ENCODE measurements at places on chromosomes 13 and 19.

- no peak for DNase-seq
Observed at GRCh38 chr13:105991622-105992277, 543.7 kb downstream of the EFNB2 start.

DNA sequence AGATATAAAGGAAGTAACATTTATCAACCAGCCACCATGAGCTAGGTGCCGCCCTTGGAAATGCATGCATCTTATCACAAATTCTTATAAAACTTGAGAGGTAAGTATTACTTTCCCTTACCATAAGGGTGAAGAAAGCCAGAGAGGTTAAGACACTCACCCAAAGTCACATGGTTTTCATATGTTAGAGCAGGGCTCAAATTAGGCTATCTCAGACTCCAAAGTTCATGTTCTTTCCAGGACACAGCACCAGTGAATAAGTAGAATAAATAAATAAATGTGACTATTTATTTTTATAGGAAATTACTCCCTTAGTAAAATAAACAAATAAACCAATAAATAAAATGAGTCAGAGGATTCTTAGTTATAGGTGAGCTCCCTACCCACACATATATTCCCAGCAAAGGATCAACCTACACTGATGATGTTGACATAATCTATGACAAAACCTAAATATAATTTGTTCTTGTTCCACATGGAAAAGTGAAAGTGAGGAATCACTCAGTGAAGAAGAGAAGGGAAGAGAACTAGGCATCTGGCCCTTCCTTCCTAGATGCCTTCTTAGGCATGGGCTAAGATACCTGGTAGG lies 27.2 kb downstream of the SPRY2 start:
- DNase-seq, result no peak

- DNase-seq, result no peak
Observed at GRCh38 chr19:29275266-29275665, 62.3 kb upstream of the UQCRFS1 start.

DNA sequence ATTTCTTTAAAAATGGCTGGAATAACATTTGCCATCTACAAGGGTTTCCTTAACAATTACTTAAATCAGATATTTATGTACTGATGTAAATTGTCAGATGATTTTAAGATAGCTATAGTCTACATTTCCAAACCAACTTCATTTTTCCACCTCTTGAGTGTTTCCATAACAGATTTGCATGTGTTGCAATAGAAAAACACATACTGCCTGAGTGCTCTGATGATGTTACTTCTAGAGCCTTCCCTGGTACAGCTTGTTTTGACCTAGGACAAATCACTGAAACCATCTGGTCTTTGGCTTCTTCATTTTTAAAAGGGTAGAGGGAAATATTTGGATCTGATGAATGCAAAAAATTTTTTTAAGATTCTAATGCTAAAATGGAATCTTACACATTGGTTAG lies 245.9 kb downstream of the PCDH9 start:
- DNase-seq, result no peak

DNA sequence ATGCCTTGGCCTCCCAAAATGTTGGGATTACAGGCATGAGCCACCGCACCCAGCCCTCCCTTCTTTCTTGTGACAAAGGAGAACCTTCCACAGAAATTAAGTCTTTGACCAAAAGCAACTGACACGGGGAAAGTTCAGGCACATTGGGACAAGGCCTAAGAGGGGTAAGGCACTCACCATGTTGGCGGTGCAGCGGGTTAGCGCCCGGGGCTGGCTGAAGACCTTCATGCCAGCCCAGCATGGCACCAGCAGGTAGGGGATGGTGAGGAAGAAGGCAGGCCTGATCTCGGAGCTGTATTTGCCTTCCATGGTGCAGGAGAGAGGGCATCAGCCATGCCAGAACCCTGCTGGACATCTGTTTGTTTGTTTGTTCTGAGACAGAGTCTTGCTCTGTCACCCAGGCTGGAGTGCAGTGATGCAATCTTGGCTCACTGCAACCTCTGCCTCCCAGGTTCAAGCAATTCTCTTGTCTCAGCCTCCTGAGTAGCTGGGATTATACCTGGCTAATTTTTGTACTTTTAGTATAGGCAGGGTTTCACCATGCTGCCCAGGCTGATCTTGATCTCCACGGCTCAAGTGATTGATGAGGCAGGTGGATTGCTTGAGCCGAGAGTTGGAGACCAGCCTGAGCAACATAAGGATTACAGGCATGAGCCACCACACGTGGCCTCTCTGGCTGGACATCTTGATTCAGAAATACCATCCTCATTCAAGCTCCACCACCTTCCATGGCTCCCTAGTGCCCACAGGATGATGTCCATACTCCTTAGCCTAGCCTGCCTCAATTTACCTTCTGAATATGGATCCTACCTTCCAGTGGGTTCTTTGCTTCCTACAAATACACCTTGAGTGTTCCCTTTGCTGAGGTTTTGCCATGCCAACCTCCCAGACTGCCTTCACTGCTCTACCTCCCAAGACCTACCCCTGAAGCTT lies 4.4 kb downstream of the TM6SF2 start:
- DNase-seq, result no peak

DNA sequence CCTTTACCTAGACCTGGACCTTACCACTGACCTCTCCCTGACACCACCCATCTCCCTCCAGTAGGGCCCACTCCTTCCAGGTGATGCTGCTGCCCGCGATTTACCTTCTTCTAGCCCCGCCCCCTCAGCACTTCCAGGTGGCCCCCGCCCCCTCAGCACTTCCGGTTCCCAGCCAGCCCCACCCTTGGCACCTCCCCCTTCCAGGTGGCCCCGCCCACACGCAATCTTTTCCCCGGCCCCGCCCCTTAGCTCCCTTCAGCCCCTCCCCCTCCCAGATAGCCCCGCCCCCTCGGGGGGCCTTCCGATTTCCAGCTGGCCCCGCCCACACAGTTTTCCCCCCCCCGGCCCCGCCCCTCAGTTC lies 586 bp downstream of the LIG1 start:
- peak; percentile 92 for DNase-seq

DNA sequence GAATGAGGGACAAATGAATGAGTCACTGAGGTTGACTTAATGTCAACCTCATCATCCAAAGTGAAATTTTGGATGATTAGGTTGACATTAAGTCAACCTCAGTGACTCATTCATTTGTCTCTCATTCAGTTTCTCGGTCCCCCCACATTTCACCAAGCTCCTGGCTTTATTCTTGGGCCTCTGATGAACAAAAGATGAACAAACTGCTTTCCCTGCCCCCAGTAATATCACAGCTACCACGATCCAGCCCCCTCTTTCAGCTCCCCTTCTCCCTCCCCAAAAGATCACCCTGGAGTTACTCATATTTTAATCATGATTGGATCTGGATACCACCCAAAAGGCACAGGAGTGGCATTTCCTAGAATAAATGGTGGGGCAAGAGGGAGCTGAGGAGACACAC lies 10.8 kb downstream of the CEACAM18 start:
- DNase-seq, result no peak

- no peak for DNase-seq
Observed at GRCh38 chr13:30110301-30111070, 196.9 kb downstream of the KATNAL1 start.

DNA sequence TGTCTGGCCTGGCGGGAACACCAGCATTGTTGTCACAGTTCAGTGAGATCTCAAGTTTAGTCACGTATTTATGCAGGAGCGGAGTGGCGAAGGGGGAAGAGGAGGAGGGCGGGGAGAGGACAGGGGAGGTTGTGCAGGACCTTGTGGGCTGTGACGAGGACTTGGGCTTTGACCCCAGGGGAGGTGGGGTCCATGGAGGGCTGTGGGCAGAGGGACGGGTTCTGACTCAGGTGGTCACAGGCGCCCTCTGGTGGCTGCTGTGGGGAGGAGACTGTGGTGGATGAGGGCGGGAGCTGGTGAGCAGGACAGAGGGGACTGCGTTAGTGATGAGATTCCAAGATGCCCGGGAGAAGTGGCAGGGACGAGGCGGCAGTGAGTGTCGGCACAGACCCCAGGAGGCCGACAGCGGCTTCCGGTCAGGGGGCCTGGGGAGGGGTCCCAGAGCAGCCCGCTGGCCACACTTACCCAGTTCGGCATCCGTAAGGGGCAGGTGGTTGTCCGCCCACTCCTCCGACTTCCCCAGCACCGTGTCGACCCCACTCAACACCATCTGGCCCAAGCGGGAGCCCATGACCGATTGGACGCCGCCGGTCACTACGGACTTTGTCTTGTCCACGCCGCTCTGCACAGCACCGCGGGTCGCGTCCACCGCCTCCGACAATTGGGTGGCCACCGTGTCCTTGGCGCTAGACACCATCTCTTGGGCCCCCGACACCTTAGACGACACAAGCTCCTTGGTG lies 15.7 kb downstream of the PLIN3 start:
- DNase-seq, result peak; percentile 82

DNA sequence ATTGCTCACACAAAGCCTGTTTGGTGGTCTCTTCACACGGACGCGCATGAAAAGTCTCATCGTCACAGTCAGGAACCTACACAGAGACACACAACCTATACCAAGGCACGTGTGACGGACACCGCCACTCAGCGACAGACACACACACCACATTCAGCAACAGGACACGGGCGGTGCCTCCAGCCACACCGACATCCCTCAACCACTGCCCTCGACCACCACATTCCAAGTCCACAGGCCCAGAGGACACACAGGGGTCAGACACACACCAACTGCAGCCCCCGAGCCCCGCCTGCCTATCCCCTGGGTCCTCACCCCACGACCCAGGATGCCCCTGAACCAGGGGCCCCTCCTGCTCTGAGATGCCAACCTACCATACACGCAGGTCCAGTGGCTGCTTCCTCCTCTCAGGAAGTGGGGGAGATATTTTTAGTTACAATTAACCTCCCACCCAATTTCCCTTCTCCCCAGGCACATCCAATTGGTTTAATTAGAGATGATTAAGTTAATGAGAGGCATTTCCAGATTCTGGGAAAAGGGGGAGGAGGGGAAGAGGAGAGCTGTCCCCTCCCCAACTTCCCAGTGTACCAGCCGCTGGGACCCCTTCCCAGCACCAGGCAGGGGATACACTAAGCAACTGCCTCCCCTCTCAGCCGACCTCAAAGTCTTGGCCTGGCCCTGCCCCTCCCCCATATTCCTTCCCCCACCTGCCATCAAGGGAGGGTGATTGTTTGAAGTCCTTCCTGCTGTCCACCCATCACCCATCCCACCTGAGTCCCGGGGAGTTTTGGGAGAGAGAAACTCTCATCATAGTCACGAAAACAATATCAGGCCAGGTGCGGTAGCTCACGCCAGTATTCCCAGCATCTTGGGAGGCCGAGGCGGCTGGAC lies 20.4 kb downstream of the MEIS3 start:
- DNase-seq, result no peak

- DNase-seq, result no peak
Observed at GRCh38 chr19:7762719-7763293, at the start of gene CLEC4M. Gene CLEC4M, plus strand, starts transcription at chr19:7763243. Its CDS starts 24 bp downstream, at chr19:7763267.

- no peak for DNase-seq
Observed at GRCh38 chr13:24687611-24688010, 7.4 kb downstream of the ATP12A start.

- peak; percentile 58 for DNase-seq
Observed at GRCh38 chr19:5974721-5975387, 3.1 kb downstream of the RANBP3 start.

GRCh38 chr13:78192716-78193115 lies 274.1 kb upstream of the EDNRB start:
- no peak for DNase-seq

DNA sequence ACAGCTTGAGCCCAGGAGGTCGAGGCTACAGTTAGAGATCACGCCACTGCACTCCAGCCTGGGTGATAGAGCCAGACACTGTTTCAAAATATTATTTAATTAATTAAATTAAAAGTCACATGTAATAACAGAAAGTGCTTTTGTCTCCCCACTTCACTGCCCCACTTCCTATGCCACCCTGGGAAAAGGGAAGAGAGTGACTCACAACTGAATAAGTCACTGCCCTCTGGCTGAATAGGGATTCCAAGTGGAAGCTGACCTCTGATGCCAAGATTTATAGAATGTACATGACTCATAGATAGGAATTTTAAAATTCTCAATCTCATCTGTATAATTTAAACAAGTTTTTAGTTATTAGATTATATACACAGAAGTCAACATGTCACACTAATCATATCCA lies 22.2 kb upstream of the ERVV-1 start:
- no peak for DNase-seq

- no peak for DNase-seq
Observed at GRCh38 chr13:27599845-27600553, 20.3 kb downstream of the LNX2 start.

GRCh38 chr19:51450730-51451307 lies 7.4 kb downstream of the SIGLEC8 start:
- DNase-seq, result no peak

GRCh38 chr13:99464441-99464949 lies 36.8 kb upstream of the TM9SF2 start:
- peak; percentile 11 for DNase-seq

DNA sequence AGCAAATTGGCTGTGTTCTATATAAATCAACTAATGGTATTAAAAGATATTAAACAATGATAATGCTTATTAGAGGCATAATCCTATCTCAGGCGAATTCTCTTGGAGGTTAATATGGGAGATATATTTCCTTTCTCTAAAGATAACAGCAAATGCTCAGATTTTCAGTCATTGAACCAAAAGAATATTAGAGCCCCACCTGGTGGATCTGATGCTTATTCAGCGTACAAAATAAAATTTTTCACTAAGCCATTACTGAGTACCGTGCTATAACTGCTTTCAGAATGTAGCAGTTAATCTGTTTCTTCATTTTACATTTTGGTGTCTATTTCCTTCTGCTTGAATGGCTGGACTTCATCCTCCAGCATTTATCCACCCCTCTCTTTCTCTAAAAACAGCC lies 143.3 kb upstream of the IPO5 start:
- no peak for DNase-seq

GRCh38 chr13:26406791-26407190 lies 150.7 kb upstream of the WASF3 start:
- no peak for DNase-seq

- DNase-seq, result no peak
Observed at GRCh38 chr19:14146789-14147216, 10.4 kb upstream of the ASF1B start.

DNA sequence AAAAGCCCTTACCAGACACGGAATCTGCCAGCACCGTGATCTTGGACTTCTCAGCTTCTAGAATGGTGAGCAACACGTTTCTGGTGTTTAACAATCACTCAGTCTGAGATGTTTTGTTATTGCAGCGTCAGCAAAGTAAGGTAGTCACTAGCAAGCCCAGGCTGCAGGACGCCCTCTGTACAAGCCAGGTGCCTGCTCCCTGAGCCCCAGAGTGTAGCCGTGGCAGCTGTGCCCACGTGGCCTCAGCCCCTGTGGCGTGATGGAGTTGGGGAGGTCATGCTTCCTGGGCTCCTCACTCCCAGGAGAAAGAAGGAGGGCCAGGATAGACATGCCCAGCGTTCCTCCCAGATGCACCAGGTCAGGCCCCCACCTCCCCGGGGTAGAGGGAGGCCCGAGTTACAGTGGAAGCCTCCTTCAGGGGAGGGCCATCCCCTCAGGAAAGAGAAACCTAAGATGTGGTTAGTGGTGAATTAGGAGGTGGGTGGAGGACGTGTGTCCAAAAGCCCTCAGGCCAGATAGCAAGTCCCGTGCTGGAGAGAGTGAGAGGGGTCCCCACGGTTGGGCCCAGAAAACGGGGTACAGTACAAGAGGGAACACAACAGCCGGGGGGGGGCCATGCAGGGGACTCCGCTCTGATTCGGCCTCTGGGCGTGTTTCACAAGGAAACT lies 169.6 kb upstream of the SOX1 start:
- no peak for DNase-seq

GRCh38 chr13:44573790-44574465 lies 2.2 kb downstream of the TSC22D1 start:
- DNase-seq, result no peak

GRCh38 chr13:38686577-38687245 lies at the start of gene FREM2:
Gene FREM2, plus strand, starts transcription at chr13:38687077. Its CDS starts 268 bp downstream, at chr13:38687345.
- DNase-seq, result no peak

- DNase-seq, result no peak
Observed at GRCh38 chr19:42279155-42279901, 10.3 kb downstream of the CIC start.
